ENCODE measurements at places on chromosomes 2 and 18.

DNA sequence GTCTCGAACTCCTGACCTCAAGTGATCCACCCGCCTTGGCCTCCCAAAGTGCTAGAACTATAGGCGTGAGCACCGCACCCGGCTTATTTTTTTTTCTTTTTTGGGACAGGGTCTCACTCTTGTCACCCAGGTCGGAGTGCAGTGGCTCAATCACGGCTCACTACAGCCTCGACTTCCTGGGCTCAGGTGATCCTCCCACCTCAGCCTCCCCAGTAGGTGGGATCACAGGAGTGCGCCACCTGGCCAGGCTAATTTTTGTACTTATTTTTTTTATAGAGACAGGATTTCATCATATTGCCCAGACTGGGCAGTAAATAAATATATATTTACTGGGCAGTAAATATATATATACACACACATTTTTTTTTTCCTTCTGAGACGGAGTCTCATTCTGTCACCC is 2.6 kb downstream of the ATP5F1A start:
- no peak for DNase-seq

- no peak for DNase-seq
Measured at GRCh38 chr2:20555954-20556353, 94.9 kb downstream of the HS1BP3 start.

DNA sequence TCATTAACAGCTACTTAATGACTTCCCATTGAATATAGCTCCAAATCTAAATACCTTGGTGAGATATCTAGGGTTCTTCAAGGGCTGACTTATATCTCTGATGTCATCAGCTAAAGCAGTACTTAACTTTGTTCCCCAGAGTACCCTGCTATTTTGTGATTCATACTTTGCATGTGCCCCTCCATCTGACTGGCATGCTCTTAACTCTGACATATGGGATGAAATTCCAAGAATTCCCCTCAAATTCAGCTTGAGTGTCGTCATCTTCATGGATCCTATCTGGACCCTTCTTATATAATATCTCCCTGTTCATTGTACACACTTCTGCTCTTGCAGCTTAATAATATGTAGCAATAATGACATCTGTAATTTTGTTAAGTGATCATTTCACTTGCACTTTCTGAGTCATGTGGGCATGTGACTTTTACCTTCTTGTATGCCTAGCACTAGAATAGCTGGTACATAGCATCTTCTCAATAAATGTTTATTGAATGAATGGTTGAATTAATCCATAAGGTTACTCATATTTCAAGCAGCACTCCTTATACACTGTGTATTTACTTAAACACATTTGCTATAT is 172.9 kb downstream of the WDR7 start:
- no peak for DNase-seq

DNA sequence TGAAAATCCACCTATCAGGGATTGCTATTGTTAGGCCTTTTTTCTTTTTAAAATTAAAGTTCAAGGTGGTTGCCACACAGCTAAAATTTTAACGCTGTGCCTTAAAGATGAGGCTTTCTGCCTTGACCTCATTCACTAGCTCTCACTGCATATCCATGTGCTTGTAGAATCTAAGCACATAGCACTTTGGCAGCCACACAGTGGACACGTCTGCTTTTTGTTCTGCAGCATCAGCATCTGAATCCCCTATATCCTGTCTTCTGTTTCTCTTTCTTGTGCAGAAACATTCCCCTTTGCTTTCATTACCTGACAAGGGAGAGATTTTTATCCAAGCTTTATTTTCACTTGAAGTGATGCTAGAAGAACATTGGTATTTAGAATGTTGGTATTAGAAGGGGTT is 38.1 kb downstream of the RALB start:
- DNase-seq = no peak

GRCh38 chr18:78525366-78526111 is 454.1 kb upstream of the SALL3 start:
- DNase-seq = no peak

- DNase-seq = no peak
Measured at GRCh38 chr2:287911-288757, at the start of gene ALKAL2. TSS of gene ALKAL2 (minus strand) at chr2:288091. CDS start at chr2:287835, 256 bp downstream.
